ENCODE measurements at places on chromosomes 3 and 15.

- no peak for DNase-seq
Observed at GRCh38 chr3:17755836-17756235, 13.4 kb upstream of the TBC1D5 start.

GRCh38 chr3:108022256-108023150 lies 68.3 kb downstream of the CD47 start:
- no peak for DNase-seq

GRCh38 chr3:14152233-14152962 lies 26.0 kb downstream of the XPC start:
- no peak for DNase-seq

GRCh38 chr3:184405075-184406030 lies 25.5 kb downstream of the CHRD start:
- DNase-seq, result no peak

GRCh38 chr3:71587958-71588357 lies 4.4 kb upstream of the FOXP1 start:
- no peak for DNase-seq

DNA sequence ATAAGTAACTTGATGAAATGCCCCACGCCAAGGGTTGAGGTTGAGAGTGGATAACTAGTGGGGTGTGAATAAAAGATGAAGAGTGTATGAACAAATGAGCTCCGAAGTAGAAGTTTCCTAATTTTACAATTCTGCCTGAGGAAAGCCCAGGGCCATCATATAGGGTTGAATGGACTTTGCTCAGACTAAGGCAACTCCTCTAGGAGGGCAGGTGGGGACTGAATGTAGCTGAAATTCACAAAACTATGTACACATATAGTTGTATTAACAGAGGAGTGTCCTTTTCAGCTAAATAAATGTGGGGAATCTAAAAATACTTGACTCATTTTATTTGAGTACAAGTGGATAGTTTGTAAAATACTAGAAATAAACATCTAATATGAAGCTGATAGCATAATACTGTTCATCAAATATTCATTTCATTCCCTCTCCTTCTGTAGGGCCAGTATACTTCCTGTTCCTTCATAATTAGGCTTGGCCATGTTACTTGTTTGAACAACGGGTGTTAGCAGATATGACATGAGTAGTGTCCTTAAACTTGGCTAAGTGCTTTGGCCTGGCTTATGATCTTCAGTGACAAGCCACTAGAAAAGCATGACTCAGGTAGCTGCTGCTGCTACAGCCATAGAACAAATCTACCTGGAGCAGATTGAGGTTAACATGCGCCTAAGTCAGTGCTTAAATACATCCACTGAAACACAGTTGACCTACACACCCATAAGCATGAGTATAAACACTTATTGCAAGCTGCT lies 26.5 kb downstream of the PLSCR1 start:
- no peak for DNase-seq

- DNase-seq, result no peak
Observed at GRCh38 chr3:143439817-143440216, 320.2 kb downstream of the CHST2 start.

DNA sequence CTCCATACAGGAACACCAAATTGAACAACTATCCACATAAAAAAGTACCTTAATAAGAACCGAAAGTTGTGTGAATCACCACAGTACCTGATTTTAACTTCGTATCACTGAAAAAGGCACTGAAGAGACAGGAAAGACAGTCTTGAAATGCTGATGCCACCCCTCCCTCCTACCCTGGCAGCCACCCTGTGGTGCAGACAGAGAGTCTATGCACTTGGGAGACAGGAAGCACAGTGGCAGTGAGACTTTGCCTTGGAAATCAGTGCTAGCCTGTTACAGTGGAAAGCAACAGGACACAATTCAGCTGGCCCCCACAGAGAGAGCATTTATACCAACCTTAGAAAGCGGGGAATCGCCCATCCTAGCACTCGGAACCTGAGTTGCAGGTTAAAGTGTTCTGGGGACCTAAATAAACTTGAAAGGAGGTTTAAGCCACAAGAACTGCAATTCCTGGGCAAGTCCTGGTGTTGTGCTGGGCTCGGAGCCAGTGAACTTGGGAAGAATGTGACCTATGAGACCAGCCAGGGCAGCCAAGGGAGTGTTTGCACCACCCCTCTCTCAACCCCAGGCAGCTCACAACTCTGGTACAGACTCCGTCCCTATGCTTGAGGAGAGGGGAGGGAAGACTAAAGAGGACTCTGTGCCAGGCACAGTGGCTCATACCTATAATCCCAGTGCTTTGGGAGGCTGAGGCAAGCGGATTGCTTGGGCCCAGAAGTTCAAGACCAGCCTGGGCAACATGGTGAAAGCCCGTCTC lies 240.1 kb downstream of the ISL2 start:
- no peak for DNase-seq

DNA sequence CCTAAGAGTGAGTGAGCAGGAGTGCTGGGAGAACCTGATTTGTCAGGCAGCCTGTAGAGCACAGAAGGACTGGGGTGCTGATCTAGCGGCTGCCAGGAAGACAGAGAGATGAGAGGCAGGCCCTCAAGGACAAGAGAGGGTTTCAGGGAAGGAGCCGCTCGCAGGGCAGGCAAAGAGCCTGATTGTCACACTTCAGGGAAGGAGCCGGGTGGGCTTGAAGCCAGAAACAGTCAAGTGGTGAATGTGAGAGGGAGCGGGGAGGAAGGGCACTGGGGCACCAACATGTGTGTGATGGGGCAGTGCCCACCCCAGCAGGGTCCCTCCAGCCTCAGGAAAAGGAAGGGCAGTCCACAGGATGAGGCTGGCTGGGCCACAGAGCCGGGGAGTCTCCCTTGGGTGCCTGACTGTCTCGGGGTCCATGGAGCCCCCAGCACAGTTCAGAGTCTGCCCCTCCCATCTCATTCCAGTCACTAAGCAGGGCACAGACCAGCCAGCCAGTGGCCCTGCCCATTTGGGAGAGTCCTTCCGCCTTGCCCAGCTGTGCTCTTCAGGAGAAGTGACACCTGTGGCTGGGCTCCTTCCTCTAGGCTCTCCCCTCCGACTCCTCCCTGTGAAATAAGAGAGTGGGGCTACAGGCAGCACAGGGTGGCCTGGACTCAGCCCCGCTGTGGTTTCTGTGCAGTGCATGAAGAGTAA lies 148.6 kb downstream of the RAB11A start:
- no peak for DNase-seq

DNA sequence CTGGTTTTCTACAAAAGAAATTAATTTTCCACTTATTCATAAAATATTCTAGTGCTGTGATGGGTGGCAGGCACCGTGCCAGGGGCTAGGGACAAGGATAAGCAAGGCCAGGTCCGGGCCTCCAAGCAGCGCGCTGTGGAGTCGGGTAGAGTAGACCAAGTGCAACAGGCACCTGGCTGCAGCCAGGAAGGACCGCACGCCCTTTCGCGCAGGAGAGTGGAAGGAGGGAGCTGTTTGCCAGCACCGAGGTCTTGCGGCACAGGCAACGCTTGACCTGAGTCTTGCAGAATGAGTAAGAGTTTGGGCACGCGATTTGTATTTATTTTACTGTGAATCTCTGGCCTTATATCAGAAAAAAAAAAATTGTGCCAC lies at the start of gene CASR:
TSS of gene CASR (plus strand) at position 148 of the 372 bp plus-strand sequence. CDS start 70,522 bp downstream, outside the sequence.
- DNase-seq, result no peak

DNA sequence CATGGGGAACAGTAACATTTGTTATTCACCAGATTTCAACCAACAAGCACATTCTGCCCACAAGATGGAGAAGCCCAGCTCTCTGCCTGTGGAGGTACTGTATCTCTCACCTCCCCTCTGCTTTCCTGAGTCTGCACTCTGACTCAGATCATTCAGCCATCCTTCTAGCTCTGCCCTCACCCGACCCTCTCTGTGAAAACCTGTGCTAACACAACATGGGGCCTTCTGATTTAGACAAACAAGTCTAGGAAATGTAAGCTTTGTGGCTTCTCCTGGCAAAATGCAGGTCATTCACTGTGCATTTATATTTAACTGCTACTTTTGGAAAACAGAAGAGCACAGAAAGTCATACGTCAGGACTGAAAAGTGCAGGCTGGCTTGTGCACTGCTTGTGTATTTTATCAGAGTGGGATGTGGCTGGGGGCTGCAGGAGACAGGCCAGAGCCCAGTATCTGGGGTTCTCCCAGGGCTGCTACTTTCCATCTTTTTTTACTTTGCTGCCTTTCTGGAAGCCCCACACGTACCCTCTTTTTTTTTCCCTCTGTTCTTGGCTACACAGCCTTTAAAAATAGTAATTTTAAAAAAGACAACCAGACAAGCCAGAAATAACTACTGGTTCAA lies 50.8 kb downstream of the SUSD5 start:
- no peak for DNase-seq

GRCh38 chr15:89591834-89592233 lies 16.6 kb downstream of the TICRR start:
- no peak for DNase-seq

DNA sequence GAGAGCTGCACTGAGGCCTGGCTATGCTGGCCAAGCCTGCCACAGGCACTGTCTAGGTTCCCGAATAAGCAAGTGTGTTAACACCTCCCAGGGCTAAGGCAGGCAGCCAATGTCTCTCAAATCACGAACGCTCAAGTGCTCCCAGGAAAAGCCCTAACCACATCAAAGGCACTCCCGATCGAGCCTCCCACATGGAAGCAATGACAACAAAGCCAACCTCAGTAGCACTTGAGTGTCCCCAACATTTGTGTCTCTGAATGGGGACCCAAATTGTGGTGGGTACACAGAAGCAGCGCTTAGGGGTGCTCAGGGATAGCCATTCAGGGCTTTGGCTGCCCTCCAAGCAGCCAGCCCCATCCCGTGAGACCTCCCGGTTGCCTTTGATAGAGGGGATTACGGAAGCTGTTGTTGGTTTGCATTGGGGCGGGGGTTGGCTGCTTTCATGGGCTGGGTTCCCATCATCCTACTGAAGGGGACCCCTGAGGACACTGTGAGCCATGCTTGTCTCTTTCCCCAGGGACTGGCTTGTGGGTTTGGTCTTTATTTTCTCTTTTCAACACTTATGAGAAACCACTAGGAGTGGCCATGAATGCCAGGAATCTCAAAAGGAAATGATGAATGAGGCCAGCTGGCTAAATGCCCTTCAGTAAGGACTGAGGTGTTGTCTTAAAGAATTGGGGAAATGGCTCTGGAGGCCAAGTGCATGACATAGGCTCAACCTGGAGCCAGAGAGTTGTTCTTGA lies 234.1 kb upstream of the FEZF2 start:
- no peak for DNase-seq

DNA sequence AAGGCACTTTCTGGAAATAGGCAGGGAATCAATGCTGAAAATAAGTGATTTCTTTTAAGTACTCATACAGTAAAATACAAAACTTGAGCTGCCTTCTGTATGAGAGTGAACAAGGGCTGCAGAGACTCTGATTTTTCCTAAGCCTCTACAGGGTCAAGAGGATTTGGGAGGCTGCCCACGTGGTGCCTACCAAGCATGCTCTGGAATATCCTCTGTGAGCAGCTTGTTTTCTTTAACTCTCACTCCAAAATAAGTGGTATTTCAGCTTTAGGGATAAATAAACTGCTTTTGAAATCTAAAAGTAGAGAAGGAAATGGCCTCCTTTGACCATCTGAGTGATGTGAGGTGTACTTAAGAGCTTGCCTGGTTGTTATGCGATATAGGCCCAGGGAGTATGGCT lies 8.1 kb upstream of the SELENOK start:
- no peak for DNase-seq

DNA sequence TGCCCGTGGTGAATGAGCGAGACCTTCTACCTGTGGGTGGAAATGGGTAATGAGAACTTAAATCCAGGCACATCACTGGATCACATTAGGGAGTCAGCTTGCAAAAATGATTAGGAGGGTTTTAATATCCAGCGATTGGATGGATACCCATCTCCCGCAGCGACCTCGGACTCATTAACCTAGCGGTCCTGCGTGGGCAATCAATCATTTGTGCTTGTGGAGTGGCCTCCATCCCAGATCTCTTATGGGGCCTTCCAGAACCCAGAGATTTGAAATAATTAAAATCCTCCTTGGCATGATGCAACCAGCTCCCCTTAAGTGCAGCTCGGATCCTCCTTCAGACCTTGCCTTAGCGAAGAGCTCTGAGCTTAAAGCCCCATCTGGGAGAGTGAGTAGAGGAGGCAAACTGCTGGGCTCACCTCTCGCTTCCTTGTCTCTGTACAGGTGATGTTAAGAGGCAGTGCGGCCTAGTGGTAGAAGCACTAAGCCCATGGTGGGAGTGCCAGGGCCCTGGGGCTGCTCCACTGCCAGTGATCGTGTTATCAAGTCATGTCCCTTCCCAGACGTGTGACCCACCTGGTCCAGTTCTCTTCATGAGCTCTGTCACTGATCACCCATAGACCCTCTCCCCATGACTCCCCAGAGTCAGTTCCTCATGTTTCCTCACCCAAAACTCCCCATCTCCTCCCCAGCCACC lies 285.2 kb upstream of the TLE3 start:
- DNase-seq, result no peak

DNA sequence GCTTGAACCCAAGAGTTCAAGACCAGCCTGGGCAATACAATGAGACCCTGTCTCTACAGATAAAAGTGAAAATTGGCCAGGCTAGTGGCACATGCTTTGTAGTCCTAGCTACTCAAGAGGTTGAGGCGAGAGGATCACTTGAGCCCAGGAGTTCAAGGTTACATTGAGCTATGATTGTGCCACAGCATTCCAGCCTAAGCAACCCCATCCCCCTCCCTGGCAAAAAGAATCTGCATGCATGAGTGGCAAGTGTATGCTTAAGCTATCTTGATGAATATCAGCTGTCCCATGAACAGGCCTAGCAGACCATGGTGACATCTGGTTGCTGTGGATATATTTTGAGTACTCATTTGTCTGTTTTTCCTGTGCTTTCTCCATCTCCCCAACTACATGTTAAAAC lies 4.7 kb downstream of the ATRIP start:
- DNase-seq, result no peak

DNA sequence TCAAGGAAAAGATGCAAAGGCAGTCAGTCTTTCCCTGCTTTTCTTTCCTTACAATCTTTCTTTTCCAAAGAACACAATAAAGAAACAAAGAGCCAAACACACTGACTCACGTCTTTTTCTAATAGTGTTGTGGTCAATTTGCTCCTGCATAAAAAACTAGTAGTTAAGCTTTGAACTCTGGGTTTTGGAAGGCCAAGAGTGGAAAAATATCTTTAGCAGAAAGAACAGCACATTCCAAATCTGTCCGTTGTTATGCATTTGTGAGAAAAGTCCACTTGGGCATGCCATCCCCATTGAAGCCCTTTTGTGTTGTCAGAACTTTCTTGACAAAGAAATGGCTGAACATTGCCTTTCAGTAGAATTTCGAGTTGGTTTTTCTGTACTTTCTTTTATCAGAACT lies 18.2 kb downstream of the COL8A1 start:
- DNase-seq, result no peak

GRCh38 chr3:160540551-160540950 lies 24.8 kb downstream of the KPNA4 start:
- DNase-seq, result no peak

Measured in Caki2 (cell line).